NCI-H2081 (cell line): ENCODE measurements at places on chromosomes 12 and 14.

DNA sequence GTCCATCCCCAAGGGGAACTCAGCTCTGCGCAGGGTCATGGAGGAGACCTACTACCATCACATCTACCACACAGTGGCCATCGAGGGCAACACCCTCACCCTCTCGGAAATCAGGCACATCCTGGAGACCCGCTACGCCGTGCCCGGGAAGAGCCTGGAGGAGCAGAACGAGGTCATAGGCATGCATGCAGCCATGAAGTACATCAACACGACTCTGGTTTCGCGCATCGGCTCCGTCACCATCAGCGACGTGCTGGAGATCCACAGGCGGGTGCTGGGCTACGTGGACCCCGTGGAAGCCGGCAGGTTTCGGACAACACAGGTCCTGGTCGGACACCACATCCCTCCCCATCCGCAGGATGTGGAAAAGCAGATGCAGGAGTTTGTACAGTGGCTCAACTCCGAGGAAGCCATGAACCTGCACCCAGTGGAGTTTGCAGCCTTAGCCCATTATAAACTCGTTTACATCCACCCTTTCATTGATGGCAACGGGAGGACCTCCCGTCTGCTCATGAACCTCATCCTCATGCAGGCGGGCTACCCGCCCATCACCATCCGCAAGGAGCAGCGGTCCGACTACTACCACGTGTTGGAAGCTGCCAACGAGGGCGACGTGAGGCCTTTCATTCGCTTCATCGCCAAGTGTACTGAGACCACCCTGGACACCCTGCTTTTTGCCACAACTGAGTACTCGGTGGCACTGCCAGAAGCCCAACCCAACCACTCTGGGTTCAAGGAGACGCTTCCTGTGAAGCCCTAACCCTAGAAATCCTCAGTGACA is 3.8 kb downstream of the FICD start:
- DNase-seq: no peak

DNA sequence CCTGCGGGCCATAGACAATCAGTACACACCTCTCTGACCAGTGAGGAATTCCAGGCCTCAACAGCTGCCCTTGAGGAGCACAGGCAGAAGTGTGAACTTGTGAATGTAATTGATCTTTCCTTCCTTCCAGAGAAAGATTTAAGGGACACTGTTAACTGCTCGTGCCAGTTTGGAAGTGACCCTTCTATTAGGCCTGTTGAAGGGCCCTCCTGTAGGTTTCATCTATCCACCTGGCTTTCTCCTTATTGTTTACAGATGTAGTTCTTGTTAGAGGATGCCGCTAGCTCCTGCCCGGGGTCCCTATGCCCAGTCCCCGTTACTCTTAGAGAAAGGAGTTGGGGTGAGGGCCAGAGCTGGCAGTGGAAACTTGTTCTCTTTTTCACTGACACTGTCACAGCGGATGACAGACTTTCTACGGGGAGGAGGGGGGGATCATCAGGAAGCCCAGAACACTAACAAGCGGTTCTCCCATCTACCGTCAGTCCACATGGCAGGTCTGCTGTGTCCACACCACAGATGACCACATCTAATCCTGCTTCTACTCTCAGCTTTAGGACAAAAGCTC is 42.6 kb downstream of the SH2B3 start:
- no peak for DNase-seq

- DNase-seq: no peak
Measured at GRCh38 chr14:68885226-68886108, 92.6 kb upstream of the ZFP36L1 start.

GRCh38 chr14:59126714-59127436 is 61.6 kb upstream of the DAAM1 start:
- peak; percentile 53 for DNase-seq

- DNase-seq: no peak
Measured at GRCh38 chr14:34223373-34224148, 238.5 kb downstream of the SPTSSA start.

GRCh38 chr14:102485693-102486512 is 23.7 kb downstream of the ANKRD9 start:
- no peak for DNase-seq

- no peak for DNase-seq
Measured at GRCh38 chr12:33634544-33634943, 194.9 kb upstream of the SYT10 start.

- peak; percentile 55 for DNase-seq
Measured at GRCh38 chr14:61321385-61322010, at the start of gene PRKCH. Gene PRKCH, plus strand, starts transcription at chr14:61321579. Its CDS starts 523 bp downstream, at chr14:61322102.

- DNase-seq: no peak
Measured at GRCh38 chr12:82896979-82897378, 210.3 kb downstream of the TMTC2 start.

GRCh38 chr12:50981319-50982239 is 29.2 kb downstream of the HIGD1C start:
- DNase-seq: peak; percentile 8

DNA sequence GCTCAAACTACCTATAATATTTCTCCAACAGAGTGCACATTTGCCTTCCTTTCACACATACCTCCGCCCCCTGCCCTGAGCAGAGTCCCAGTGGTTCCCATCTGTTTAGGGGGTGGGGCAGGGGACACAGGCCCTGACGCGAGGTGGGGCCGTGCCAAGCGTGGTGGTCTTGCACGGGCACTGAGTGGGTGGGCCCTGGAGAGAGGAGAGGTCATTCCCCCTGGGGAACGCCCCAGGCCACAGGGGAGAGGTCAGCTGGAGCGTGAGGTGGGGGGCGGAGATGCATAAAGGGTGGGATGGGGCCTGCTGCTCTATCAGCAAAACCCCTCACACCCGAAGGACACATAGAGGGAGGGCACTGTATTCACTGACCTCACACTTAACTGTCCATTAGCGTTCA is 441.9 kb downstream of the TMEM121 start:
- no peak for DNase-seq

- no peak for DNase-seq
Measured at GRCh38 chr12:117010693-117011451, 88.3 kb downstream of the TESC start.

- DNase-seq: no peak
Measured at GRCh38 chr14:96987086-96987474, 189.9 kb downstream of the VRK1 start.

GRCh38 chr14:103868242-103868897 is 21.0 kb upstream of the PPP1R13B start:
- DNase-seq: no peak

DNA sequence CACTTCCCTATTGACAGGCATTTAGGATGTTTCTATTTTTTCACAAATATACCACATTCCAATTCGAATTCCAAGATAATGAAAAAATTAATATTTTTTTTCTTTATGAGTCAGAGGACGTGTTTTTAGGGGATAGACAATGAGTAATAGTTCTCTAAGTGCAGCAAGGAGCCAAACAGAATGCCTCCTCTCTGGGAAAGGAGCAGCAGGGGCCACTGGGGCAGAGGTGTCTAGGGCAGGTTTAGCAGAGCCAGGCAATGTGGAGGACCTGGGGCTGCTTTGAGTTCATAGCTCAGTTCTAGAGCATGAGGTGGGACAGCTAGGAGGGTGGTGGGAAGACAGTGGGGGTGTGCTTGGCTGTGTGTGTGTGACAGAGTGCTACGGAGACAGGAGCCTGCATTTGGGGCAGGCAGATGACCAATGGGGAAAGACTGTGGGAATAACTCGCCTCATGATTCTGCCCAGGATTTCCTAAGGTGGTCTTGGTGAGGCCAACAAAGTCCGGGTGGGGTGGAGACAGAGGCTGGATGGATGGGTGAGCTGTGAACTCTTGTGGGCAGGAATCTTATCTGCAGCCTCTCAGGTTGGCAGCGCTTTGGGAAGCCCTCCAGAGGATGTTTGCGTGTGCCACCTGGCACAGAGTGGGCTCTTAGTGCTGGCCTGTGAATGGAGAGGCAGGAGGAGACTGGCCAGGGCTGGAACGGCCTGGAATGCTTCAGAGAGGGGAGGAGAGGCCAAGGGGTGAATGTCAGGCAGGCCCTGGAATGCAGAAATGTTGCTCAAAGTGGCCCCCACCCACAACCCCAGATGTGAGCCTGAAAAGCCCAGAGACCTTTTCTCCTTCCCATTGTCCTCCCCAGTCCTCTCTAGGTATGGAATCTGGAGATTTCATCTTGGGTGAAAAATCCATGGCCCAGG is 2.4 kb upstream of the KRT7 start:
- DNase-seq: no peak

GRCh38 chr14:90093942-90094595 is 32.3 kb downstream of the KCNK13 start:
- peak; percentile 16 for DNase-seq
